ENCODE measurements at places on chromosomes 16 and 17.
A peak's percentile ranks its signal among the peaks of the same experiment; 100 is the strongest.

DNA sequence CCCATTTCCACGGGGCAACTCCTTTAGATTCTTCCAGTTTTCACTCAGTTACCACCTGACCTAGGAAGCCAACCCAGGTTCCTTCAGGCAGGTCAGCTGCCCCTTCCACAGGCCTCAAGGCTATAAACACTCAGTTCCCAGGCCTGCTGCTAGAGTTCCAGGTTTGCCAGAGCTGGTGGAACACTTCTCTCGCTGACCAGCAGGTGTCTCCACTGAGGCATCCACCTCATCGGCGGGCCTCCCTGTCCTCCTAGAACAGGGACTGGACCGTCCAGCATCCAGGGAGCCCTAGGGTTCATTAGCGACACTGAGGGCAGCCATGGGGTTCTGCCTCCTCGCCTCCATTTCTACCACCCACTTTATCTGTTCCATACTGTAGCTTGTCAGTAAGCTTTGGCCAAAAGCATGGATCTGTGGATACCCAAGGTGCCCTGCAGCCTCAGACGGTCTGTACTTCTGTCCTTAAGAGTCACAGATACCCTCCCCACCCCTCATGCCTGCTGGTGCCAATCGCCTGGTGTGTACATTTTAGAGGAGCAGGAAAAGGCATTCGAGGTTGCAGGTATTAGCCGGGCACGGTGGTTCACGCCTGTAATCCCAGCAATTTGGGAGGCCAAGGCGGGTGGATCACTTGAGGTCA, 29.0 kb downstream of the PIMREG start:
- peak; percentile 65 for DNase-seq

- DNase-seq, result peak; percentile 52
Observed at GRCh38 chr17:43832976-43833829, at the start of gene MPP3. MPP3 (minus strand) TSS chr17:43833146; CDS start chr17:43831906, 1,240 bp downstream.

DNA sequence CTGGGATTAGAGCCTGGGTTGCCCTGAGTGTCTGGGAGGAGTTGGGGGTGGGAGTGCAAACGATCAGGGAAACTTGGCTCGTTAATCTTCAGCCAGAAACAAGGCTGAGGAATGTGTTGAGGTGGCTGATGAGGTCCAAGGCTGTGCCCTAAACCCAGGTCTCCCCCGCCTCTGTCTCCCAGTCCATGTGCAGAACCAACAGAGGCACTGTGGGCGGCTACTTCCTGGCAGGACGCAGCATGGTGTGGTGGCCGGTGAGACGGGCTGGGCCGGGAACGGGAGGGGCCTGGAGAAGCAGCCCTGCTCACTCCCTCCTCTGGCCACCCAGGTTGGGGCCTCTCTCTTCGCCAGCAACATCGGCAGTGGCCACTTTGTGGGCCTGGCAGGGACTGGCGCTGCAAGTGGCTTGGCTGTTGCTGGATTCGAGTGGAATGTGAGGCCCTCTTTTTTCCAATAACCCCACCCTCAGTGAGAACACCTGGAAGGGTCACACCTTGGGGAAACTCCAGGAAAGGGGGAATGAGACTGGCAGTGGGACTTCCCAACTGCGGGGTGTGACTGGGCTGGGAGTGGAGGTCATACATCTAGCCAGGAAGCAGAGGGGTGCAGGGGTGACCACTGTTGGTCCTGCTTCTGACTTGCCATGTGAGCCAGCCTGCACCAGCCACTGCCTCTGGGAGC, 1.7 kb downstream of the SLC5A2 start:
- no peak for DNase-seq

GRCh38 chr16:82852388-82853008, 225.7 kb downstream of the CDH13 start:
- no peak for DNase-seq

DNA sequence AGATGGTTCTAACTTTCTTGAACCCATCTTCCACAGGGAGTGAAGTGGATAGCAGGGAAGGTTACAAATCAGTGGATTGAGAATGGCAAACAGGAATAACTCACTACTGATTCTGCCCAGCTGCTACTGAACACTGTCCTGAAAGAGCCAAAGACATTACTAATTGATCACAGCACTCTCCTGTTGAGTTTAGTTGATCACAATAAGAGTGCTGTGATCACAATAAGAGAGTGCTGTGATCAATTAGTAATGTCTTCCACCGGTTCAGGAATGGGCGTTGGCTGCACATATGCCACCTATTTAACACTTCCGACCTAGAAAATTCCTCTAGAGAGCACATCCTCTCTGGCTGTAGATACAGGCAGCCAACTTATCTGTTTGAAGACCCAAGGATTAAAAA, 11.4 kb downstream of the CFAP97D1 start:
- DNase-seq, result no peak

- no peak for DNase-seq
Observed at GRCh38 chr17:81553616-81554181, 1.5 kb upstream of the FAAP100 start.

DNA sequence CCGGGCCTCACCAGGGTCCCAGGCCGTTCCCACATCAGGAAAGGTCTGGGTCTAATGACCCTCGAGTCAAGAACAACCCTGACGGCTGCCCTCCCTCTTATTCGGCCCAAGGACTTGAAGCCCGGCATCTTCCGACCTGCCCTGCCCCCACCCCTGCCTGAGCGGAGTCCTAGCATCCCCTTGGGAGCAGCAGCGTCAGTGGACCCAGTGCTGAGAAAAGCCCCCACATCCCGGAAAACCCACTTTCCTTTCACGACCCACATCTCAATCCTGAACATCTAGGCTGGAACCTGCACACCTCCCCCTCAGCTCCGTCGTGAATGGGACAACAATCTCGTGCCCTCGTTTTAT, 769 bp downstream of the TMEM88 start:
- peak; percentile 38 for DNase-seq

GRCh38 chr17:32525122-32525521, 38.3 kb downstream of the CDK5R1 start:
- DNase-seq, result no peak

DNA sequence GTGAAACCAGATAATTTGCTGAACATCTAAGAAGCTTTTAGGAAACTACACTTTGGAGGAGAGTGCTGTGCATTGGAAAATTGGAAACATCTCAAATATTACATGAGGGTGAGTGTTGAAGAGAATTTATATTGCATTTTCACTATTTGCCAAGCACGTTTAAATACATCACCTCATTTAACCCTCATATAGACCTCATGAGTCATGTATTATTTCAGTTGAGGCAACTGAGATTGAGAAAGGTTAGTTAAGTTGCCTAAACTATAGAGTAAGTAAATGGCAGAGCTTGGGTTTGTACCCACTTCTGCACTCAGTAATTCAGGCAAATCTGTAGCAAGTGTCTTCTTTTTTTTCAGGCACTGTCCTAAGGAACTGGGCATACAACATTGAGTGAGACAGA, 3.7 kb upstream of the NLK start:
- no peak for DNase-seq

GRCh38 chr16:8963010-8963820, 491 bp downstream of the USP7 start:
- DNase-seq, result no peak

GRCh38 chr16:30066761-30067583, 1.4 kb downstream of the ALDOA start:
- DNase-seq, result no peak

DNA sequence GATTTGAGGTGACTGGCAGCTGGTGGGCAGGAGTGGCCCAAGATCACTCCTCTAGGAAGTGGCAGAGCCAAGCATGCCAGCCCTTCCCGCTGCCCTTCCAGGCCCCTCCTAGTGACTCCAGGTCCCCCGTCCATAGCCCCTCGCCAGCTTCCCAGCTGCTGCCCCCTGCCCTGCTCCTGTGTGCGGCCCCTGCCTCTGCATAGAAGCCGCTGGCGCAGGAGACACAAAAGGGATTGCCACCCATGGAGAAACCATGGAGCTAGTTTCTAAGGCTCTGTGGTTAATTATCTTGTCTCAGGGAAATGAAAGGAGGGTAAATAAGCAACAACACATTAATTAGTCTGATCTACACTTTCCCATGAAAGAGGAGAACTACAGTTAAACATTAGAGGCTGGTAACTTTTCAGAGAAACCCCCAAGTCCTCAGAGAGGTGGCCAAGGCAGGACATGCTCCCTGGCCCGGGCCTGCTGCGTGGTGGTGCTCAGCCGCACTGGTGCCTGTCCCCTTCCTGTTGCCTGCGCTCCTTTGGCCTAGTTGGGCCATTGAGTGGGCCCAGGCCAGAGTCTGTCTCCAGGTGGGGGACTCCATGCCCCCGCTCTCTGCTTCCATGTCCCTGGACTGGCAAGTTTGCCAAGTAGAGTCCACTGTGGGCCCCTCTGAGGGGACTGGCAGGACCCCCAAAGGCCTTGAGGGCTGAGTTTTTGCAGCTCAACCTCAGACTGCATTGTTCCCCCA, 65.2 kb downstream of the PRMT7 start:
- no peak for DNase-seq

GRCh38 chr16:73091174-73091573, 43.2 kb upstream of the ZFHX3 start:
- DNase-seq, result no peak

DNA sequence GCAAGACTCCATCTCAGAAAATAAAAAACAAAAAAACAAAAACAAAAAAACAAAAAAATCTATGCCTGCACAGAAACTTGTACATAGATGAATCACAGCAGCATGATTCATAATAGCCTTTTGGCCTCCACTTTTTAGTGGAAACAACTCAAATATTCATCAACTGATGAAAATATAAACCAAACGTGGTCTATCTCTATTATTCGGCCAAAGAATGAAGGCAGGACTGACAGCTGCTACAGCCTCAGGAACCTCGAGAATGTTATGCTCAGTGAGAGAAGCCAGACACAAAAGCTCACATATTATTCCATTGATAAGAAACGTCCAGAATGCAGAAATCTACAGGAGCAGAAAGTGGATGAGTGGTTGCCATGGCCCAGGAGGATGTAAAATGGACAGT, 19.8 kb downstream of the PPL start:
- no peak for DNase-seq

GRCh38 chr17:14304773-14305517, 4.1 kb downstream of the HS3ST3B1 start:
- DNase-seq, result no peak

DNA sequence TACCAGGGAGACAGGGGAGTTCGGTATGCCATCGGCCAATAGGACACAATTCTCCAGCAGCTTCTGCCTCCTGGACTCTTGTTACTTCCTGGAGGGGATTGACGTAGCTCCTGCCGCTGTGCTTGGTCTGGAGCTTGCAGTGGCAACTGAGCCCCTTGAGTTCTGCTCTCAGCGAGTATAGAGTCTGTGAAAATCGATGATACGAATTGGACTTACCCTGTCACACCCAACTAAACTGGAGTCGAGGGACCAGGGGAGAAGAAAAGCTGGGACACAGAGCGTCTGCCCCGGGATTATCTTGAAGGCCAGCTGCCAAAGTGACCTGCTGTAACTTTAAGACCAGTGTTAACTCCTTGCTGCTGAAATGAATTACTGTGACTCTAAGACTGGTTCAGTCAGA, 22.2 kb downstream of the SEC14L1 start:
- no peak for DNase-seq

DNA sequence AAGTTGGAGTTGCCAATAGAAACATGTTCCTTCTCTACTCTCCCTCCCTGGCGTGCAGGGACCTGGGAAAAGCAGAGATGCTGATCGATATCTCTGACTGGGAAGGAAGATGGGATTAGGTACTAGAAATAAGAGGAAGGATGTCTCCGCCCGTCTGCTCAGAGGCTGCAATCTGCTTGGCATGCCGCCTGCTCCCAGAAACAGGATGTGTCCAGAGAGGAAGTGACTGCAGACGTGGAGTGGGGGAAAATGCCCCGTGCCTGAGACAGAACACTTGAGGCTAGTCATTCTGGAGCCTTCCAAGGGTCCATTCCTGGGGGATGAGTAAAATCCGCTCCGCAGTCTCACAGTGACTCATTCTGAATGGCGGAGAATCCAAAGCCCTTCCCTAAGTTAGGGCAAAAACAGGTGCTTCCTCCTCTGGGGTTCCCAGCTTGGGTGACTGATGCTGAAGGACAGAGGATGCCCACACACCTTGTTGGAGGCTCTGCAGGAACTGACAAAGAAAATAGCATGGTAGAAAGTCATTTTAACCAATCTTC, 45.0 kb upstream of the SMURF2 start:
- no peak for DNase-seq

- DNase-seq, result no peak
Observed at GRCh38 chr16:23323224-23324030, 21.3 kb downstream of the SCNN1B start.

DNA sequence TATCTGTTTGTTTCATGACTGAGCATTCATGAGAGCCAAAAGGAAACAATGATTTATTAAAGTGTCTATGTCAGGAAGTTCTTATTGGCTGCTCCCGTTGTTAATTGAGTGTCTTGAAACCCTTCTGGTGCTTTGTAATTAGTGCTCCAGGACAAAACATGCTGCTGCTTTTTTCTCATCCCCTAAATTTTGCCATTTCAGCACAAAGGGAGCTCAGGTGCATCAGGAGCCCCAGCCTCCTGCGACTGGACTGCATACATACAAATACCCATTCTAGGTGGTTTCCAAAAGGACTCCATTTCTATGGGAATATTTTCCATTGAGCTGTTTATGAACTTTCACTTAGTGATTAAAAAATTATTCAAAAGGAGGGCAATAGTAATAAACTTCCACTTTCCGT, 354.0 kb downstream of the CDH13 start:
- DNase-seq, result no peak

DNA sequence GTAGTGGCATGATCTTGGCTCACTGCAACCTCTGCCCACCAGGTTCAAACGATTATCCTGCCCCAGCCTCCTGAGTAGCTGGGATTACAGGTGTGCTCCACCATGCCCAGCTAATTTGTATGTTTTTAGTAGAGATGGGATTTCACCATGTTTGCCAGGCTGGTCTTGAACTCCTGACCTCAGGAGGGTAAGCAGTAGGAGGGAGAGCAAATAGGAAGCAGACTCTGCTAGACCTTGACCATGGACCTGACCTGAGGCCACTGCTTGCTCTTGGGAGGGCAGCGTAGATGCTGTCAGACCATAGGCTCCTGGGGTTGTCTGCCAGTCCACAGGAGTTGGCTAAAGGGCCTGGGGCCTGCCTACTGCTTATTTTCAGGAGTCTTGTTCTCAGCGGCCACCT, 28.6 kb downstream of the AKAP1 start:
- DNase-seq, result no peak

DNA sequence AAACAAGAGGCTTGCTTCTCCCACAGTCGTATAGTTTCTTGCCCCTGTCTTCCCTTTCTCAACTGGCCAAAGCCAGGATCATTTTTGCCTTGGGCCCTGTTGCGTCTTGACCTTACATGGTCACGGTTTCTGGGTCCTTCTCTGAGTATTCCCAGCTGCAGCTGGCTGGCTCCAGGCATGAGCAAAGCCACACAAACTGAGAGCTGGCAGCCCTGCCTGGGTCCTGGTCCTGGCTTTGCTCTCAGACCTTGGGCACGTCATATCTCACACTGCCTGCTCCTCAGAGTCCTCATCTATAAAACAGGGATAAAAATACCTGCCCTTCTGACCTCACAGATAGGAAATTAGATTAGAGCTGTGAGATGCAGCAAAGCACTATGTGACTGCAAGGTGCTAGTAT, 277.6 kb downstream of the CBLN1 start:
- DNase-seq, result no peak

GRCh38 chr17:15909481-15909991, 35.4 kb upstream of the ADORA2B start:
- no peak for DNase-seq

- DNase-seq, result no peak
Observed at GRCh38 chr16:81457326-81458133, 12.9 kb downstream of the CMIP start.

- DNase-seq, result peak; percentile 30
Observed at GRCh38 chr17:2222901-2223616, 80.5 kb downstream of the SMG6 start.

GRCh38 chr17:15290605-15291004, 25.5 kb upstream of the PMP22 start:
- DNase-seq, result no peak

- no peak for DNase-seq
Observed at GRCh38 chr16:3945751-3946603, 65.5 kb upstream of the CREBBP start.

- no peak for DNase-seq
Observed at GRCh38 chr16:58123896-58124600, 5.1 kb downstream of the CFAP20 start.
